ENCODE measurements at places on chromosomes 12 and 14.

- DNase-seq: no peak
Measured at GRCh38 chr14:56131865-56132833, 13.9 kb downstream of the PELI2 start.

DNA sequence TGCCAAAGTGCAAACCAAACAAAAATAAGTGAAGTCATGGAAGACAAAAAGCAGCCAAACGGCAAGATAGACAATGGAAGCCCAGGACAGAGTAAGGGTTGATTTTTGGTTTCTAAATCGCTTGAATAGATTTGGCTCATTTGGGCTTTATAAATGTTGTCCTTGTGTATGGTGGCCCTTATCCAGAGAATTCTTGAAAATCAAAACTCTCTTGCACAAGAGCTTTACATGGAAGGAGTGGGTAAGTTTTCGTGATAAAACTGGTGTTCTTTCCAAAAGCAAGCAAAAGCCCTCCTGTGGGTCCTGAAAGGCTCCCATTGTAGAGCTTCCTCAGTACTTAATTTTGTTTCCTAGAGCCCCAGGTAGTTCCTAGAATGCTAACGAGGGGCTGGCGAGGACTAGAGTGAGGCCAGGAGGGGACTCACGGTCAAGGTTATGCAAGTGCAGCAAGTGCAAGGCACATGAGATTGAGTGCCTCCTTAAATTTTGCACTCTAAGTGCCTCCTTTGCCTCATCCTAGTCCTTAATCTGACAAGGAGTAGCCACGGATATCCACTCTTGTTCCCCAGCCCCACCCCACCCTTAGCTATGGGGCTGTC lies 4.1 kb downstream of the SIX6 start:
- DNase-seq: no peak

DNA sequence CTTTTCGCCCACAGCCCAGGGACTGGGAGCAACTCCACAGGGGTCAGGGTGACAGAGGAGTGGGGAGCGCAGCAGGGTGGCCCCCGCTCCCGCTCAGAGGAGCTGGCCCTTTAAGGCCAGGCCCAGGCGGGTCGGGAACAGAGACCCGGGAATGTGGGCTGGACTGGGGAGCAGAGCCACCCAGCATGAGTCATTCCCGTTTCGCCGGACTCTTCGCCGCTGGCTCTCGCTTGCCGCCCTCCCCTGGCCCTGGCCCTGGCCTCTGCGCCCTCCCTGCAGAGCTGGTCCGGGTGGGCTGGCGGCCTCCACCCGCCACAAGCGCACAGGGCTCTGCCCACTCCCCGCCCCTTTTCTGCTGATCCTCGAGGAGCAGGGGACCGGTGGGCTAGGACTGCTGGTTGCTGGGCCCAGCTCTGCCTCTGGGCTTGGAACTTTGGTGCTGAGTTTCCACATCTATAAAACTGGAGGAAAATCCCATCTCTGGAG lies 92.8 kb downstream of the NINJ2 start:
- no peak for DNase-seq

DNA sequence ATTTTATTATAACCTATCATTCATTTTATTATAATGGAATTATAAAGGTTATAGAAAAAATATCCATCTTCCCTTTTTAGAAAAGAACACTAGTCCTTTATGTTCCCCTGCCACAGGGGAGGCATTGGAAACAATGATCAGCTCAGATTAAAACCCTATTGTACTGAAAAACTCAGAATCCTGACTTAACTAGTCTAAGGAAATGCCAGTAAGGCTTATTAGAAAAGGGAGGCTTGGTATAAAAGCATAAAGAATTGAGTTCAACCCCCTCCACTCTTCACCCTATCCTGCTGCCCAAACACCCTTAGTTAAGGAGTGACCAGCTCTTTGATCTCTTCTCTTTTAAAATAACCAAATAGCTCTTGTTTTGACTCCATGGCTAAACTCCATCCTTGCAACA lies 36.0 kb downstream of the PUS7L start:
- DNase-seq: no peak

- peak; percentile 10 for DNase-seq
Measured at GRCh38 chr12:68317047-68317667, 15.0 kb downstream of the MDM1 start.

DNA sequence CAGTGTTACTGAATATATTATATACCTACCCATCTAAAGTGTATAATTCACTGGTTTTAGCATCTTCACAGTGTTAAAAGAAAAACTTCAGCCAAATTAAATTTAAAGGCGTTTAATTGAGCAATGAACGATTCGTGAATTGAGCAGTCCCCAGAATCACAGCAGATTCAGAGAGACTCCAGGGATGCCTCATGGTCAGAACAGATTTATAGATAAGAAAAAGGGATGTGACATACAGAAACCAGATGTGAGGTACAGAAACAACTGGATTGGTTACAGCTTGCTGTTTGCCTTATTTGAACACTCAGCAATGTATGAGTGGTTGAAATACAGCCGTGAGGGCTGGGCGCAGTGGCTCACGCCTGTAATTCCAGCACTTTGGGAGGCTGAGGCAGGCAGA lies 84.6 kb downstream of the WNK1 start:
- DNase-seq: no peak

DNA sequence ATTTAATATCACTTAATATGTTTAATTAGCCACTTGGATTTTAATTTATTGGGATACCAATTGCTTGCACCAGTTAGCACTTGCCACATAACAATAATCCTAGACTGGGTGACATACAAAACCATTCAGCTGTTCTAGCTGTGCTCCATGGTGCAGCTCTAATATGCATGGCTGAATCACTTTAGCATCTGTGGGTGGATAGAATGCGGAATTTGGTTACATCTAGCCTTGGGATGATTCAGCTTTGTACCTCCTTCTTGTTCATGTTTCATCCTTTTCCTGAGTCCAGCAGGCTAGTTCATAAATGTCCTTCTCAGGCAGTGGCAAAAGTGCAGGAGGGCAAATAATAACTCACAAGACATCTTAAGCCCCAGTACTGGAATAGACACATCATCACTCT lies 1263.0 kb downstream of the LRFN5 start:
- no peak for DNase-seq

DNA sequence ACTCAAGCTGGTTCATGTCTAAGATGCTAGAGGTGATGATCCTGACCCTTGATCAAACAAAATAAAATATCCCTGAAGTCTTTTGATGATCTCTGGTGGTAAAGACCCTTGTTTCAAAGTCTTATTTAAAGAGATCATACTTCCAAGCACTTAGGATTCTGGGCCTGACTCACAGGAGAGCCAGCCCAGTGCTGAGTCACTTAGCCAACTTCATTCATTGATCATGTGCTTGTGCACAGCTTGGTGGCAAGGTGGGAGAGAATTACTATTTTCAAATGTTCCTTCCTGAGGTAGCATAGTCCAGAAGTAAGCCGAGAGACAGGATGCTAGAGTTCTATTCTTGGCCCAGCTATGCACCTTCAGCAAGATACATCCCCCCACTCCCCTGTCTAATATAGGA lies 40.6 kb downstream of the SCN8A start:
- no peak for DNase-seq

DNA sequence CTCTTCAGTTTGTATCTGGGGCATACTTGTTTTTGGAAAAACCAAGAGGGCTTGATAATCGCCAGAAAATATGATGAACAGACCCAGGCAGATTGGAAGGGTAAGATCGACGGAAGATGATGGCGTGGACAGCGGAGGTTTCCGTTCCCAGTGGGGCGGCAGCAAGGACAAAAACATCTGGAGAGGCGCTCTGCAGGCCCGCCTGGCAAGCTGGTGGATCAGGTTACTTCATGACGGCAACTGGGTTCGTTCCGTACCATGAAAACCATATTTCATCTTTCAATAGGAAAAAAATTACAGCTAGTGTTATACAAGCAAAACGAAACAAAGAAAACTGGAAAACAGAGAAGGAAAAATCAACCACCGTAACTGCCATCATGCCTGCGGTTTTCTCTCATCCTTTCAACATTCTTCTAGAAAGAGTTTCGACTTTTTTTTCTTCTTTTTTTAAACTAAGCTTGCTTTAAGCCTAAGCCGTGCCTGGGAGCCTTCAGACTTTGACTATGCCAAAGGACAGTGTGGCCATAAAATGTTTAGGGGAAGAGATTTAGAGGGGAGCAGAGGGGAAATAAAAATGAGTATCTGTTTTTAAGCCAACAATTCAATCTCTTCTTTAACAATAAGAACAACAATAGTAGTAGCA lies 210.5 kb downstream of the FOXN3 start:
- DNase-seq: no peak

DNA sequence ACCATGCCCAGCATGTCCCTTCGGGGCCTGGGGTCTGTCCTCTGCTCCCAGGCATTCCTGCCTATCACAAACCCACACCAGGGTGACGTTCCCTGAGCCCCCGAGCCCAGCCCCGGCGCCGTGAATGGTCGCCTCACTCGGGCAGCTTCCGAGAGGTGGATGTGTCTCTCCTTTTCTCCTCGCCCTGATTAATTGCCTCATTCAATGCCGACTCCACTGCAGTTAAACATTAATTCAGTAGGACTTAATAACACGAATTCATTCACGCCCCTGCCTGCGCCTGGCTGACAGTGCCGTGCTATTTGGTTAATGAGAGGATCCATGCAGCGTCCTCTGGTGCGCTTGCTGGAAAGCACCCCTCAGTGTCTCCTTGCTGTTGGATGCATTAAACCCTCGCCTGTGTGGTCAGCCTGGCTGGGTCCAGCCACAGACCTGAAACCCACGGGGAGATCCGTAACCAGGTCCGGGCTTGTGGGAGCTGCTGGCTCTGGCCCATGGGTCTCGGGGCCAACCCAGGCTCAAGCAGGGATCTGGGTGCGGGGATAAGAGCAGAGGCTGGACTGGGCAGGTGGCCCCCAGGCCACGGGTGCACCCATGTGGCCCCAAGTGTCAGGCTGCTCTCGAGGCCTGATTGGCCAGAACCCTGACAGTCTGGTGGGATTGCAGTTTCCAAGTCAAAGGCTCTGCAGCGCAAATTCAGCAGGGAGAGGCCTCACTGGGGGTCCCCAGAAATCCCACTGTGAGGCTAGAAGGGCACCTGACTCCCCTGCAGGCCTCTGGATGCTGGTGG lies 55.4 kb downstream of the FBRSL1 start:
- DNase-seq: no peak

- no peak for DNase-seq
Measured at GRCh38 chr12:30882706-30883105, 43.8 kb upstream of the TSPAN11 start.

GRCh38 chr12:10069099-10069498 lies 29.7 kb downstream of the CLEC1A start:
- DNase-seq: no peak

GRCh38 chr14:66085224-66085623 lies 400.9 kb upstream of the CCDC196 start:
- DNase-seq: no peak

- DNase-seq: no peak
Measured at GRCh38 chr14:73125169-73125588, 11.1 kb upstream of the PSEN1 start.

- DNase-seq: no peak
Measured at GRCh38 chr14:73903028-73903427, 16.4 kb downstream of the ZNF410 start.

DNA sequence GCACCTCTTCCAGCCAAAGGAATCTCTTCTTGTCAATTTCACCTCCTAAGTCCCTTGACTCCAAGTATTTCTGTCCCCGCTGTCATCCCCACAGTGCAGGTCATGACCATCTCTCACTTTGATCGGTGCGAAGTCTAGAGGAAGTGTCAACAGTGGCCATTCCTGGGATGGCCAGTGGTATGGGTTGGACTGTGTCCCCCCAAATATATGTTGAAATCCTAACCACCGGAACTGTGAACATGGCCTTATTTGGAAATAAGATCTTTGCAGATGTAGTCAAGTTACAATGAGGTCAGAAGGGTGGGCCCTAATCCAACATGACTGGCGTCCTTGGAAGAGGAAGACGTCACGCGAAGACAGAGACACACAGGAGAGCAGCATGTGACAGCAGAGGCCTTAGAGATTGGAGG lies 155.9 kb upstream of the PRMT8 start:
- DNase-seq: no peak

- DNase-seq: no peak
Measured at GRCh38 chr14:37924622-37925021, 283.1 kb upstream of the SSTR1 start.

GRCh38 chr12:132838410-132839080 lies 9.9 kb upstream of the GOLGA3 start:
- no peak for DNase-seq

- no peak for DNase-seq
Measured at GRCh38 chr14:70269582-70269981, 80.8 kb upstream of the SLC8A3 start.

- DNase-seq: no peak
Measured at GRCh38 chr12:124131659-124132058, 158.6 kb downstream of the ZNF664 start.

DNA sequence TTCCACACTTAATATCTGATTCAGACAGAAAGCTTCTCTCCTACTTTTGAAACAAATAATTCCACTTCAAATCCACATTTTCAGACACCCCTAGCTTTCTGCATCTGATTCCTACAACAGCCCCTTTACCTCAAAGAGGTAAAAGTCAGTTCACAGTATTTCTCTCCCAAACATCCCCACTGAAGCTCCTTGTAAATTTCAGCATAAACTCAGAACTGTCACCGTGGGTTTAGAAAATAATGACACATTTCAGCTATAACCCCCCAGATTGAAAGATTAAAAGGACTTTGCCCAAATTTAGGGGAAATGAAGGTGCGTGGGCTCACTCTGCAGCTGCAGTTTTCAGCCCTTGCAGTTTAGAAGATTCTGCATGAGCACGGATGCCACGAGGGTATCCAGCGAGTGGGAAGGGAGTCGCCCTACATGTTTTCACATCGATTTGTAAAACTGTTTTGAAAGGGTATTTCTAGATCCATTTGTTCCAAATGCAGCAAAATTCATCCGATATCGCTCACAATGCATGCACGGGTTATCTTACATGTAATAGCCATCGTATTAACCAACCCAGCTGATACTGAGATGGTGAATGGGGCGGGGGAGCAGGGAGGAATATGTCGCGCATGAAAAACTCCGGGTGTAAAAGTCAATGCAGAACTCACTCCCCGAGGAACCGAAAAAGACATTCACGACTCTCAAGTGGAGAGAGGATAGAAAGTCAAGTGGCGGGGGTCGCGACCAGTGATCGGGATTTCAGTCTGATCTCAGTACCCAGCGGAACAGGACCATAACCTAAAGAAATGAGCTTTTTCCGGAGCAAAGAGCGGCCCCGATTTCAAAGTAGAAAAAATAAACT lies 5.0 kb upstream of the CCND2 start:
- no peak for DNase-seq

DNA sequence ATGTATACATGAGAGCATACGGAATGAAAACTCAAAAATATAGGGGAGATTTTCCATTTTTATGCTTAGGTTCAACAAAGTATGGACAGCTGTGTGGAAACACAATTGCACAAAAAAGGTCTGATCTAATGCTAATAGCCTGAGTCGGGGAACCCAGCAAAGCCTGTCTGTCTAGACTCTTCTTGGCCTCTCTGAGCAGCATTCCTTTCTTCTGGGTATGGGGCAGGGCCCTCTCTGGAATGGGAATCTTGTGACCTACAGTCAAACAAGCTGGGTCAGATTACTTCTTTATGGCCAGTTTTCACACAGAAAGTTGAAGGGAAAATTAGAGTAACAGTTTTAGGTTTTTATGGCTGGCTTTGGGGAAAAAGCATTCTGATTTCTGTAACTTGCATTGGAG lies 534.0 kb upstream of the LMO3 start:
- DNase-seq: no peak

GRCh38 chr12:92446083-92446460 lies 256.7 kb upstream of the PLEKHG7 start:
- no peak for DNase-seq
